Heart left ventricle (tissue), 16 donors: ENCODE measurements at places on chromosomes 2 and 18. TPM values are rescaled to one million over a fixed set of nuclear protein-coding genes. Genes with fewer than 3 reads are reported as not detected.
A peak's percentile ranks its signal among the peaks of the same experiment; 100 is the strongest.

- DNase-seq = no peak
Measured at GRCh38 chr2:111231532-111232252, 111.0 kb downstream of the BCL2L11 start.

Gene SIX3
- total RNA-seq = not detected

GRCh38 chr2:117977696-117978095 lies 36.2 kb downstream of the CCDC93 start:
- DNase-seq = no peak

- DNase-seq = no peak
Measured at GRCh38 chr2:132252191-132252893, 90.6 kb upstream of the ANKRD30BL start.

DNA sequence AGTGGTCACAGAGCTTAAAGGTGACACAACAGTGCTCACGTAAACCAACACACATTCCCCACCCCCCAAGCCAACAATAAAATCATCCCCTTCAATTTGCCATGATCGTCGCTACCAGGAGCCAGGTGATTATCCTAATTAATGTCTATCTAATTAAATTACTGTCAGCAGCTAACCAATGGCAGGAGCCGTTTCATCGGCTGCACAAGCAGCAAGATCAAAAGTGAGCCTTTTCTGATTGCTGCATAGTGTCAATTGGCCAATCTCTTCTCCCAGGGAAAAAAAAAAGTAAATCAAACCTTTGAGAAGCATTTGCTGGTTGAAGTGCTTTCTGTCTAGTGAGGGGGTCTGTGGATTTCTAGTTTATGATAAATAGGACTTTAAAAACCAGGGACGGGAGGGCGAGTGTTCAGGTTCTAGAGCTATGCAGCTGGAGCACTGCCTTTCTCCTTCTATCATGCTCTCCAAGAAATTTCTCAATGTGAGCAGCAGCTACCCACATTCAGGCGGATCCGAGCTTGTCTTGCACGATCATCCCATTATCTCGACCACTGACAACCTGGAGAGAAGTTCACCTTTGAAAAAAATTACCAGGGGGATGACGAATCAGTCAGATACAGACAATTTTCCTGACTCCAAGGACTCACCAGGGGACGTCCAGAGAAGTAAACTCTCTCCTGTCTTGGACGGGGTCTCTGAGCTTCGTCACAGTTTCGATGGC lies at the start of gene TBR1:
Gene TBR1 (plus strand): TSS at position 311 of the 721 bp plus-strand sequence. CDS start 114 bp downstream, at position 425.
- no peak for DNase-seq

DNA sequence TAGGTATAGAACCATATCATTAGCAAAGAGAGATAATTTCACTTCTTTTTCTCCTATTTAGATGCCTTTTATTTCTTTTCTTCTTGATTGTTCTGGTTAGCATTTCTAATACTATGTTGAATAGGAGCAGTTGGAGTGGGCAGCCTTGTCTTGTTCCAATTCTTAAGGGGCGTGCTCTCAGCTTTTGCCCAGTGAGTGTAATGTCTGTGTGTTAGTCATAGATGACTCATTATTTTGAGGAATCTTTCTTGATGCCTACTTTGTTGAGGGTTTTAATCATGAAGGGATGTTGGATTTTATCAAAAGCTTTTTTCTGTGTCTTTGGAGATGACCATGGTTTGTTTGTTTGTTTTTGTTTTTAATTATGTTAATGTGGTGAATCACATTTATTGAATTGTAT lies 1453.1 kb upstream of the SLC39A10 start:
- no peak for DNase-seq

GRCh38 chr2:95012881-95013550 lies 12.5 kb upstream of the MAL start:
- no peak for DNase-seq

Gene RUFY4
- not detected for total RNA-seq

Gene IL1B
- 0.68 TPM for total RNA-seq

Gene IL1R2
- total RNA-seq = 1.0 TPM

Gene PLGLB1
- 1.5 TPM for total RNA-seq

Gene APCDD1
- total RNA-seq = 65.4 TPM

DNA sequence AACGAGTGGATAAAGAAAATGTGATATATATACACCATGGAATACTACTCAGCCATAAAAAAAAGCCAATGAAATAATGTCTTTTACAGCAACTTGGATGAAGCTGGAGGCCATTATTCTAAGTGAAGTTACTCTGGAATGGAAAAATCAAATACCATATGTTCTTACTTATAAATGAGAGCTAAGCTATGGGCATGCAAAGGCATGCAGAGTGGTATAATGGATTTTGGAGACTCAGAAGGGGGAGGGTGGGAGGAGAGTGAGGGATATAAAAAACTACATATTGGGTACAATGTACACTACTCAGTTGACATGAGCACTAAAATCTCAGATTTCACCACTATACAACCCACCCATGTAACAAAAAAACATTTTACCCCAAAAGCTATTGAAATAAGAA lies 1.7 kb upstream of the MSGN1 start:
- no peak for DNase-seq

DNA sequence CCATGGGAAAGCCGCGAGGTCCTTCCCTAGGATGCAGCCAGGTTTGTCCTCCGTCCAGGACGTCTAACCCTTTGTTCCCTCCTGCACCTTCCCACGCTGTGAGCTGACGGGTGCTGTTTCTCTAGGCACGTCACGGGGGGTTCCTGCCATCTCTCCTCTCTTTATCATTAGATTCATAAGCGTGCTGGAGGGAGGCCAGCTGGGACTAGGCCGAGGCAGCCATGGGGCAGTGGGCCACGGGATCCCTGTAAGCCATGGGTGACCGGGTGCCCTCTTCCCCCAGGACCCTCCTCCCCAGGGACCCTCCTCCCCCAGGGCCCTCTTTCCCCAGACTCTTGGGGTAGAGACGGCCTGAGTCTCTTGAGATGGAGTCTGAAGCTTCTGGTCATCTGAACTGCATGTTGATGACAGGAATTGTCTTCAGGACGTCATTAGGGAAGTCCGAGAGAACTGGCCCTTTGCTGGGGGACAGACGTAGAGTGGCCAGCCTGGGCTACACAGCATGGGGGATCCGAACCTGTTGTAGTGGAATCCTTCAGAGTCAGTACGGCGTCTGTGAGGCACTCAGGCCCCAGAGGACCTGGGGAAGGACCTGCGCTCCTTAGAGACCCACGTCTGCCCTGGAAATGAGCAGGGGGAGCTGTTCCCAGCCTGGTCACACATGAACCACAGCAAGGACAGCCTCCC lies 108.1 kb downstream of the TPO start:
- no peak for DNase-seq

DNA sequence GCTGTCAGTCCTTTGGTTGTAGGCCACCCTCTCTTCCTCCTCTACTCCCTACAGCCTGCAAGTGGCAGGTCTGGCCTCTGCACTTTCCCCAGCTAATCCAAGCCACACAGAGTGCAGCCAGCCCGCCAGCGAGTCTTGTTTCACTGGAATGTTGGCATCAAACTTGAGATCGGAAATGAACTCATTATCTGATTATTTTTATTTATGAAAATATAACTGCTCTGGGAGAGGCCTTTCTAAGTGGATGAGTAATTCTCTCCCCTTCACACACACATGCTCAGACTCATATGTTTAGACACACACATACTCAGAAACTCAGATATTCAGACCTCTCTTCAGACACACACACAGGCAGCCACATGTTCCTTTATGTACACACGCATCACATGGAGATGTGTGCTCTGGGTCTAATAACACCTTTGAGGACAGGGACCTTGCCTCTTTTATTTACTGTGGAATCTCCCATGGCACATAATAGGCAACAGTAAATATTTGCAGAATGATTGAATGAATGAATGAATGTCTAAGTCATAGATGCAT lies 151.3 kb downstream of the ZFP36L2 start:
- DNase-seq = peak; percentile 86

GRCh38 chr2:58951722-58952121 lies 710.6 kb upstream of the FANCL start:
- no peak for DNase-seq

DNA sequence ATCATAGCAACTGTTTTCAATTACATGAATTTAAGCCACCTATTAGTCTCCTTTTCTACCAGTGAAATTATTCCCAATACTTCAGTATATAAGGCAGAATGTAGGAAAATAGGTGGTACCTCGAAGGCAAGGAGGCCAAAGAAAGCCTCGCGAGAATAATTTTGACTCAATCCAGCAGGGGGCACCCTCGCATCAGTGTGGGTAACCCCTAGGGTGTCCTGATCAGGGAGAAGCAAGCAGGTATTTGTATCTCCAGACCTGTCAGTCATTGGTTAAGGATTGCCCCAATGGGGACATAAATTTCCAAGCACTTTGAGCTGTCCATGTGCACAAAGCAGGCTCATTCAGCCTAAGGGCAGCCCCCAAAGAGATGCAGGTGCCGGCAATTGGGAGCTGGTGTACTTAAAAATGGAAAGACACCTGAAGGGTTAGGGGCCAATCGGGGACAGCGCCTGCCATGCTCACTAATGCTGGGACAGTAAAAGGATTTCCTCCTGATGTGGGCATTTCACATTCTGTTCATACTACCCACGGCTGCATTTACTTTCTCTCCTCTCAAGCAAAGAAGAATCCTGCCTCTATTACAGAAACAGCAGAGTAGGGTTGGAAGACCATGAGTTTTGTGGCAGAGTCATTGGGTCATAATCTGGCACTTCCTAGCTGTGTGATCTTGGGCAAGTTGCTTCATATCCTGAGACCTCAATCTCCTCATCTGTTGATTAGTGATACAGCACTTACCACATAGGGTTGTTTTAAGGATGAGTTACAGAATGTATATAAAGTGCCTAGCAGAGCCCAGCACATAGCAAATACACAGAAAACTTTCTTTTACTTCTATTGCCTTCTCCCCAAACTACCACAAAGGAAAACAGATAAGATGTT lies 136.1 kb downstream of the ICOS start:
- DNase-seq = no peak

- no peak for DNase-seq
Measured at GRCh38 chr18:40866968-40867367, 1088.1 kb upstream of the PIK3C3 start.
